ENCODE measurements at places on chromosomes 7 and 10. TPM values are rescaled to one million over a fixed set of nuclear protein-coding genes. Genes with fewer than 3 reads are reported as not detected.

TECPR1 gene
- 82.6 TPM for total RNA-seq

CCDC172 gene
- total RNA-seq = not detected

GRCh38 chr10:94108200-94108599, 114.5 kb downstream of the PLCE1 start:
- no peak for DNase-seq

DNA sequence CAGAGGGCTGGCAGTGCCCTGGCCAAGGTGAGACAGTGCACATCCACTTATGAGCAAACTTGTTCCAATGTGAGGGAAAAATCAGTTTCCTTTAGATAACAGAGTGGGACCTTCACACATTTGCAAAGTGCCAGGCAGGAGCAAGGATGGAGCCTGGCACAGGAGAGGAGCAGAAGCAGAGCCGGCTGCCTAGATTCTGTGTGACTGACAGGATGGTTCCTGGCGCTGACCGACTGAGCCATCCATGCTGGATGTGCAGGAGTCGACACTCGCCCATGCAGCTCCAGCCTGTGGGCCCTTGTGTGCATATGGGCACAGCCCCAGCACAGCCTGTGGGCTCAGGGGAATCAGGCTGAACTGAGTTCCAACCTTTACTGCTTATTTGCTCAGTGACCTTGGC, 346.5 kb downstream of the GRID1 start:
- DNase-seq = no peak

DNA sequence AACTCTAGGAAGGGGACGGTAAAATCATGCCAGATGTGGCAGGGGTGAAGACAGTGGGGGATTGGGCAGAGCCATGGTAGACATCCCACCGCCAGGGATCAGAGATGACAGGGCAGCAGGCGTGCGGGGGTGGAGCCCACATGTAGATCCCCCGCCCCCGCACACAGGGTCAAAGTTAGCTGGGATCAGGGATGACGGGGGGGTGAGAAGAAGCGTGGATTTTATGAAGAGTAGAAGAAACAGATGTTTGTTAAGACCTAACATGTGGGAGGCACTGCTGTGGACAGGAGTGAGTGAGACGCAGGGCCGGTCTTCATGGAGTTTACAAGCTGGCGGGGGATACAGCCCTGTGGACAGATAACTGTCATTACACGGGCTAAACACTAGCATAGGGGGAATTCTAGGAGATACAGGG, 154.0 kb upstream of the KLF14 start:
- DNase-seq = no peak
